ENCODE measurements at places on chromosomes 5 and 9. TPM values are rescaled to one million over a fixed set of nuclear protein-coding genes. Genes with fewer than 3 reads are reported as not detected.

PRXL2C gene
- total RNA-seq, result 14.1 TPM

SPATA31E1 gene
- total RNA-seq, result not detected

FAM200C gene
- 2.8 TPM for total RNA-seq

PLPP6 gene
- total RNA-seq, result 10.0 TPM

TIMD4 gene
- total RNA-seq, result not detected

CMYA5 gene
- total RNA-seq, result 2.9 TPM

CEL gene
- 0.68 TPM for total RNA-seq

CCL21 gene
- not detected for total RNA-seq

SVEP1 gene
- 1.6 TPM for total RNA-seq

PRDM9 gene
- total RNA-seq, result not detected

PCDHA1 gene
- not detected for total RNA-seq

TRPM3 gene
- not detected for total RNA-seq

C9orf85 gene
- total RNA-seq, result 19.1 TPM

TMEM252 gene
- total RNA-seq, result not detected

PCDHA13 gene
- total RNA-seq, result not detected

PCDHGA1 gene
- 0.68 TPM for total RNA-seq

ELOVL7 gene
- total RNA-seq, result 31.6 TPM

PHAX gene
- total RNA-seq, result 54.2 TPM

CPEB4 gene
- 32.7 TPM for total RNA-seq

SPATA31A3 gene
- total RNA-seq, result not detected

KIF27 gene
- total RNA-seq, result 3.5 TPM

LCN1 gene
- total RNA-seq, result not detected

AK1 gene
- 44.8 TPM for total RNA-seq

AMBP gene
- total RNA-seq, result not detected

CXCL14 gene
- not detected for total RNA-seq

DDX4 gene
- not detected for total RNA-seq

SHISAL2B gene
- total RNA-seq, result not detected

ABLIM3 gene
- total RNA-seq, result 35.2 TPM

SERF1A gene
- 7.8 TPM for total RNA-seq

ACOT12 gene
- not detected for total RNA-seq

F12 gene
- total RNA-seq, result 4.0 TPM

PCDHGB6 gene
- 3.6 TPM for total RNA-seq

CSF2 gene
- 10.5 TPM for total RNA-seq

CARD19 gene
- 56.5 TPM for total RNA-seq

DOLPP1 gene
- 15.3 TPM for total RNA-seq

NTNG2 gene
- 0.42 TPM for total RNA-seq

AGPAT2 gene
- 72.9 TPM for total RNA-seq

MEIKIN gene
- not detected for total RNA-seq

TMEM250 gene
- total RNA-seq, result 64.8 TPM

DRD1 gene
- total RNA-seq, result not detected

RAB3C gene
- total RNA-seq, result not detected

TMEM141 gene
- total RNA-seq, result 69.8 TPM

OTP gene
- total RNA-seq, result not detected

ENHO gene
- total RNA-seq, result not detected

FGD3 gene
- 0.41 TPM for total RNA-seq

MYOT gene
- total RNA-seq, result not detected

PCDHGB4 gene
- total RNA-seq, result 6.4 TPM

TEX48 gene
- total RNA-seq, result not detected

BTNL3 gene
- not detected for total RNA-seq

ADAMTSL2 gene
- total RNA-seq, result 0.54 TPM

PPP3R2 gene
- total RNA-seq, result not detected

PCDHGA3 gene
- total RNA-seq, result 2.6 TPM

BNC2 gene
- 1.5 TPM for total RNA-seq

PCDHAC2 gene
- total RNA-seq, result 0.48 TPM

IL13 gene
- total RNA-seq, result not detected

ZNF883 gene
- total RNA-seq, result 3.0 TPM

WASHC1 gene
- 6.7 TPM for total RNA-seq

CTXN3 gene
- not detected for total RNA-seq

CDX1 gene
- total RNA-seq, result 0.33 TPM

Data from kidney epithelial cell (primary cell).